ENCODE measurements at places on chromosomes 3 and 15.

DNA sequence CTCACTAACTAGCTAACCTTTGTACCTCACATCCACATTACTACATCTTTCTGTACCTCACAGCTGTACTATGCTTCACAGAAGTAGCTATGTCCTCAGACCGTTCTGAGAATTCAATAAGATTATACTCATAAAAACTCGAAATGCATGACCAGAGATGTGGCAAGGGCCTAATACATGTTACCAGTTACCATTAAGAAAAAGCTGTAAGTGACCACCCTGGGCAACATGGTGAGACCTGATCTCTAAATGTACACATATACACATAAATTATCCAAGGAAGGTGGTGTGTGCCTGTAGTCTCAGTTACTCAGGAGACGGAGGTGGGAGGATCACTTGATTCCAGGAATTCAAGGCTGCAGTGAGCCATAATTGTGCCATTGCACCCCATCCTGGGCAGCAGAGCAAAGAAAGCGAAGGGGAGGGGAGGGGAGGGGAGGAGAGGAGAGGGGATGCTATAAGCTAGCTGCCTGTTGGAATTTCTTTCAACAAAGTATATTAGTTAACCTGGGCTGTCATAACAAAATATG is 482.6 kb upstream of the ZNF717 start:
- DNase-seq = no peak

- DNase-seq = no peak
Observed at GRCh38 chr3:45414341-45414740, 26.0 kb downstream of the LARS2 start.

DNA sequence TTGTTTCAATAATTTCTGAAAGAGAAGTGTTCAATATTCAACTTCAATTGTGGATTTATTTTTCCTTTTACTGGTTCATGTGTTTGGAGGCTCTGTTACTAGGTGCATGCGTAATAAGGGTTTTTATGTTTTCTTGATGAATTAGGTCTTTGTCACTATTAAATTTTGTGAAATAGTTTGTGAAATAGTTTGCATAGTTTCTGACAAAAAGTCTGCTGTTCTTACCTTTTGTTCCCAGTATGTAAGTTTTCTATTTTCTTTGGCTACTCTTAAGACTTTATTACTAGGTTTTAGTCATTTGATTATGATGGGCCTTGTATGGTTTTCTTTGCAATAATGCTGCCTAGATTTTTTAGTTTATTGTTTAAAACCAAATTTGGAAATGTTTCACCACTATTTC is 38.0 kb downstream of the MEF2A start:
- no peak for DNase-seq

DNA sequence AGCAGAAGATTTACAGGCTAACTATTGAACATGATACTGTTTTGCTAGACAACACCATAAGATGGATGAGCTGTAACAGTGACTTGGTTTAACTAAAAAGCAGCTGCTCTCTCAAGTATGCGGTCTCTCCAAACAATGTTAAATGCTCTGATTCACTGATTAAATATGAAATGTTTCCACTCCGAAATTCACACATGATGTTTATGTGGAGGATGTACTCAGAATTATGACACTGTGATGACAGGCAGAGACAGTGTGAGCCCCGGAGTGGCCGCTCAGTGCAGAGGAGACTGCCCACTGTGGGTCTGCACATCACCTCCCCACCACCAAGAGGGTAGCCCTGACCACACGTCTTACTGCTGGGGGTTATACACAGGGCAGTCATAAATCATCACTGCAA is 83.9 kb upstream of the MEX3B start:
- DNase-seq = peak; percentile 65

DNA sequence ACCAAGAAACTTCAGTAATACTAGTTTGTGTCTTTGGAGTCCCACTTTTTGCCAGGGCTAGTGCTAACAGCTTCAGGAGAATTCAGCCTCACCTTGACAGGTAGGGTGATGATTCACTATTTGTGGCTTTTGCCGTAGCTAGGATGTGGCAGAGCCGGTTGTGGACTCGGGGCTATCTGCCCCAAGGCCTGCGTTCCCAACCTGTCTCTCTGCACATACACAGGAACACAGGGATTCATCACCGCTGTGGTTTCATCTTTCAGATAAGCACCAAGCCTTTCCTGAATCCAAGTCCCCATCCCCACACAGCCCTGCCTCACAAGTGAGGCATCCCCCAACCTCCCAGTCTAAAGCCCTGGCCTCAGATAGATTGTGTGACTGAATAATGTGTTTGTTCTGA is 45.2 kb upstream of the POLG start:
- no peak for DNase-seq

- DNase-seq = no peak
Observed at GRCh38 chr3:60810881-60811280, 440.4 kb downstream of the FHIT start.

DNA sequence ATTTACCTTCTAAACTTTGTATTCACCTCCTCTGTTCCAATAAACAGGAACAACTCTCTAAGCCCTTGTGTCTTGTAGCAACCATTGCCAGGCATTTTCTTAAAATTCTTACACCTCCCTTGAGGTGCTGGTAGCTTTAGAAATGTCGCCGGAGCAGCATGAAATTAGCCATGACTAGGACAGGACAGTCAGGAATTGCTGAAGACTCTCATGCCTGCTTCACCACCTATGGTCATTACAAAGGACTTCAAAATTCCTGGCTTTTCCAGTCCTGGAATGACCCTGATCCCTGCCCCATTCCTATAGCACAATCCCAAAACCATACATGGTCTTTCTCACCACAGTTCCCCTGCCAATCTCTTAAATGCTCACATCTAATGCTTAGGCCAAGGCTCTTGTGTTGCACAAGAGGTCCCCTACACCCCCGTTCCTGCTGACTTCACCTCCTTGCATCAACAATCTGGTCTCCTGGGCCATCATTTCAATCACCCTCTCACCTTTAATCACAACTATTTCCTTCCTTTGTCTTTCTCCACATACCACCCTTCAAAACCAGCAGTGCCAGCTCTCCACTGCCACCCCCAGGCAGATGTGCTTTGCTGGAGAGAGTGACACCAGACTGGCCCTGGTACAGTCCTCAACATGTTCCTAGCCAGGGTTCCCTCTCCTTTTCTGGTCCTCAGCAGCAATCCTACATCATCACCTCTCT is 113.2 kb upstream of the TJP1 start:
- peak; percentile 45 for DNase-seq

- no peak for DNase-seq
Observed at GRCh38 chr3:151777880-151778279, 36.0 kb upstream of the AADAC start.

GRCh38 chr3:169345662-169346331 is 317.7 kb downstream of the MECOM start:
- DNase-seq = no peak

DNA sequence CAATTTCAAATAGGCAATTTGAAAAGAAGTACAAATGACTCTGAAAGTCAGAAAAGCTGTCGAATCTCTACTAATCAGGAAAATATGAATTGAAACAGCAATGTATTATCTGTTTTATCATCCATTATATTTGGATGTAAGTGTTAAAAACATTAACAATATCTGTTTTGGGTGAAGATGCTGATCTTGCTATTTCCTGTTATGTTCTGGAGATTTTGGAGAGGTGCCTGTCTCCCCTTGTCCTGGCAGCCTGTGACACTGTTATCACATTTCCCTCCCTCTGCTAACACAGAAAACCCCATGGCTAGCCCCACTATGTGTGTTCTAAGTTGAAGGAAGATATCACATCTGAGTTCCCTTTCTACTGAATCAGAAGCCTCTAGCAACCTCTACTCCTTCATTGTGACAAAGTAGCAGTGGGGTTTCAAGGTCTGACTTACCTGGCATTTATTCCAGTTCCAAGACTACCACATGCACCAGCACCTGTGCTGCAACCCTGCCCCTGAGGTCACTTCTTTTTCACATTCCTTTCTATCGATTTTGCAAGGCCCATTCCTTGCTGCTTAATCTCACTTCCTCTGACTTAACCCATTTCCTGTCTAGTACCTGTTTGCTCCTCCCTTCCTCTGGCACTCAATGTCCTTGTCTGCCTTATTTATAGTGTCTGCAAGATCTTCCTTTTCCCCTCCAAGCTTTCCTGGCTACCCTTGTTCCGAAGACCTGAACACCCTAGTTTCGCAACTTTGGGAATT is 95.5 kb upstream of the COL8A1 start:
- peak; percentile 1 for DNase-seq

DNA sequence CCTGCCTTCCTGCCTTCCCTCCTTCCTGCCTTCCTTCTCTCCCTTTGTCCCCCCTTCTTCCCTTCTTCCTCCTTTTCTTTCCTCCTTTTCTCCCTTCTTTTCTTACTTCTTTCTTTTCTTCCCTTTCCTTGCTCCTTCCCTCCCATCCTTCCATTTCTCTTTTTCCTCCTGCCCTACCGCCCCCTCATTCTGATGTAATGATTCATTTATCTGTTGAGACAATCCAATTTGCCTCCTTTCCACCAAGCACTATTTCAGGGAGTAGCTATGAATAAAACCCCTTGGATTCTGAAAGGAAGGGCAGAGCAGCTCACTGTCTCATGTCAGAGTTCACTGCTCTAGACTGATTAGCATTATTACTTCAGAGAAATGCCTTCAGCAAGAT is 462.6 kb downstream of the PDCD6IP start:
- no peak for DNase-seq

DNA sequence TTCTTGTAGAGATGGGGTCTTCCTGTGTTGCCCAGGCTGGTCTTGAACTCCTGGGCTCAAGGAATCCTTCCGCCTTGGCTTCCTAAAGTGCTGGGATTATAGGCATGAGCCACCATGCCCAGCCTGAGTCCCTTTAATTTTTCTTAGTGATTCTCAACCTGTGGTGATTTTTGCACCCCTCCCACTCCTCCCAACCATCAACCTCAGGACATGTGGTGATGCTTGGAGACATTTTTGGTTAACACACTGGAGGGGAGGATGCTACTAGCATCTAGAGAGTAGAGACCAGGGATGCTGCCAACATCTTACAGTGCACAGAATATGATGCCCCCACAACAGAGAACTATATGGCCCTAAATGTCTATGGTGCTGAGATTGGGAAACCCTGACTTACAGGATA is 83.0 kb upstream of the LMOD3 start:
- DNase-seq = no peak

GRCh38 chr3:143975554-143976152 is 4.0 kb downstream of the DIPK2A start:
- DNase-seq = peak; percentile 59

DNA sequence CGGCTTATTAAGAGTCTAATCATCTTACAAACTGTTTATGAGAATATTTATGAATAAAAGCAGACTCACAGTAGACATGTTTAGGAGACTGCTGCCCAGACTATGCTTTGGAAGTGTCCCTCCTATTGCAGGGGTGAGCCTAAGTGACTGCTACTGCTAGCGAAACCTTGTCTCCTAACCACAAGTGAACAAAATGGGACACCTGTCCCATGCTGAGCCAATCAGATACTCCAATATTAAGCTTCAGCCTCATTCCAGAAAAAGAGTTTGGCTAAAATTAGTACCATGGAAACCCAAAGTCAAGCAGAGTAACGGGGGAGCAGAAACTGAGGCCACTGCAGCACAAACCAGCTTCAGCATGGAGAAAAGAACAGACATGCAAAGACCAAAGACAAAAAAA is 4.6 kb downstream of the DENND6A start:
- DNase-seq = no peak

- no peak for DNase-seq
Observed at GRCh38 chr3:72116226-72116625, 331.3 kb upstream of the PROK2 start.

- no peak for DNase-seq
Observed at GRCh38 chr3:48535578-48535977, 21.0 kb downstream of the PFKFB4 start.
